Activated CD8-positive, alpha-beta memory T cell treated with anti-CD3 and anti-CD28 coated beads for 4 hours (primary cell): ENCODE measurements at places on chromosomes 4 and X.

DNA sequence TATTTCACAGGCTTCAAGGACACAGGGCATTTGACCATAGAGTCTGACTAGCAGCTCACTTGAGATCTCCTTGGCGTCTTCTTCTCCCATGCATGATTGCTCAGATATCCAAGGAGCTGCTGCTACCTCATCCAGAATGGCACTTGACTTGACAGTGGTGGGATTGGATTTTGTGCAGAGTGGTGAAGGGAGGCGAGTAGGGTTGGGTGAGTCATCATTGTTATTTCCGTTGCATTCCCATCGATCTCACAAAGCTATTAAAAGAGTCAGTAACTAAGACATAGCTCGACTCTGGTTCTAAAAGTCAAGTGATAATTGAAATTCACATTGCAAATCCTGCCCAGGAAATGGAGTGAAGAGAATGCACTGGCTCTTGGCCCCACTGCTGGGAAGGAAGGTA lies 27.7 kb downstream of the NHSL2 start:
- no peak for DNase-seq

DNA sequence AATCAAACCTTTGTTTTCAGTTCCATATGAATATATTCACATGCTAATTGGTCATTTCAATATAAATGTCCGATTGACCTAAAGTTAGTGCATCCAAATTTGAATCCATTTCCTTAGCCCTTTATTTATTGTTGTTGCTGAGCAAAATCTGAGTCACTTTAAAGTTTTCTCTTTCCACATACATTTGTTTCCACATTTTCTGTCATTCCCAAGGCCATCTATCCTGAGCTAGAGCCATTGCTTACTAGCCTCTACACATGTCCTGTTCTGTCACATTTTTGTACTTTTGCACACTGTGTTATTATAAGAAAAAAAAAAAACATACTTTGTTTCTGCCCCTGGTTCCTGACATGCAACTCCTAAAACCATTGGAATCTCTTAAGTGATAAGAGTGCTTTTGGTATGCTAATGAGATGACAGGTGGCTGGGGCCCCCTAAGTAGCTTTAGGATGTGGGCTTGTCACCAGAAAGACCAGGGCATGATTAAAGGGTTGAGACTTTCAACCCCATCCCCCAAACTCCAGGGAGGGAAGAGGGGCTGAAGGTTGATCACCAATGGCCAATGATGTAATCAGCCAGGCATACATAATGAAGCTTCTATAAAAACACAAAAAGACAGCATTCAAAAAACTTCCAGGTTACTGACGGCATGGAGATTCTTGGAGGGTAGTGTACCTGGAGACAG lies 353.3 kb upstream of the MAGEB16 start:
- DNase-seq, result no peak

GRCh38 chrX:53135581-53135980 lies 41.6 kb downstream of the KANTR start:
- no peak for DNase-seq

DNA sequence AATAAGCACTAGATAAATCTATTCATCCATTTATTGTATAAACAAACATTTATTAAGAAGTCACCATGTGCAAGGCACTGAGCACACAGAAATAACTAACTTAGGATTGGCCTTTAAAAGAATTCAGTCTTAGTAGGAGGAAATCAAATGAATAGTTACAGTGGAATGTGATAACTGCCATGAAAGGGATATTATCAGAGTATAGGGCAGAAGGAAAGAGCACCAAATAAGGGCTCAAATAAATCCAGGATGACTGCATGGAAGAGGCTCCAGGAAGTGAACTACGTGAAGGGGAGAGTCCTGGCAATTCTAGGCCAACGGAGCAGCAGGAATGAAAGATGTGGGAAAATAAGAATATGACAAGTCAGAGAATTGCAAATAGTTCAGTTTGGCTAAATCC lies 406.0 kb downstream of the INPP4B start:
- DNase-seq, result no peak

DNA sequence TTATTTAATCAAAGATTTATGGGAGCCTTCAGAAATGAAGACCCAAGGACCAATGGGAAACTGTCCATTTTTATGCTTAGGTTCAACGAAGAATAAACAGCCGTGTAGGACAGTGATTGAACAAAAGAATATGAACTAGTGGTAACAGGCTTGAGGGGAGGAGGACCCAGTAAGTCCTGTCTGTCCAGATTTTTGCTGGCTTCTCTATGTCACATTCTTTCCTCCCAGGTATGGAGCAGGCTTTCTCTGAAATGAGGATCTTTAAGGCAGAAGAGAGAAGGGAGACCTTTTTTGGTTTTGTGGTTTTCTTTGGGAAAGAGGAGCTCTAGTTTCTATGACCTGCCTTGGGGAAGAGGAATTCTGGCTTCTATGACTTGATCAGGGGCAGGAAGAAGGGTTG lies 74.1 kb downstream of the BANK1 start:
- no peak for DNase-seq

DNA sequence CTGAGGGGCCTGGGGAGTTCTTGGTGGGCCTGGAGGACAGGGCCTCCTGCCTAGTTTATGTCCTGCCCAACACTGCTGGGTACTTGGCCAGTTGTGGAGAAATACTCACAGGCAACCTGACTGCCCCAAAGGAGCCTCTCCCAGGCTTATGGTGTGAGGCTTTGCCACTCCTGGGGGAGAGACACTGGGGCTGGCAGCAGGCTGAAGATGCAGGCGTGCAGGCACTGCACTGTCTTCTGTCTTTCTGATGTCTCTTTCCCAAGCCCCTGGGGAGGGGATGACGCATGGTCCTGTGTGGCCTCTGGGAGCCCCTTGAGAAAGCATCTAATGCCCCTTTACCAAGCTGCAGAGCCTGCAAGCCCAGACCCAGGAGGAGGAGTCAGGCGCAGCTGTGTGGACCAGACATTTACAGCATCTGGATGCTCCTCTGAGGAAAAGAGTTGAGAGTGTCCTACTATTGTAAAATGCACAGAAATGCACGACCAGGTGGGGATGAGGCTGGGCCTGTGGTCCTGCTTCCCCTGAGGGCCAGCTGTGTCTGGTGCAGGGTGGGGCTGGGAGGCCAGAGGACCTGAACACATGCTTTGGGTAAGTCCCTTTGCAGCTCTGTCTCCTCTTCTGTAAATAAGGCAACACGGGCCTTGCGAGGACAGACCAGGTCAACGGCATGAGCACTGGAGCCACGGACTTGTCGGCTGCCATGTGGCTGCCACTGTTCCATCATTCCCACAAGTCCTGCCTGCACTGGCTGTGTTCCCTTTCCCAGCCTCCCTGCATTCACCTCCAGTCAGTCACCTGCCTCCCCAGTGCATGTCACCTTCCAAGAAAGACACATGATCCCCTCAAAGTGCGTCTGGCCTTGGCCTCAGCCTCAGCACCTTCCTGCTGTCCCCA lies 8.4 kb downstream of the TMEM271 start:
- DNase-seq, result no peak

DNA sequence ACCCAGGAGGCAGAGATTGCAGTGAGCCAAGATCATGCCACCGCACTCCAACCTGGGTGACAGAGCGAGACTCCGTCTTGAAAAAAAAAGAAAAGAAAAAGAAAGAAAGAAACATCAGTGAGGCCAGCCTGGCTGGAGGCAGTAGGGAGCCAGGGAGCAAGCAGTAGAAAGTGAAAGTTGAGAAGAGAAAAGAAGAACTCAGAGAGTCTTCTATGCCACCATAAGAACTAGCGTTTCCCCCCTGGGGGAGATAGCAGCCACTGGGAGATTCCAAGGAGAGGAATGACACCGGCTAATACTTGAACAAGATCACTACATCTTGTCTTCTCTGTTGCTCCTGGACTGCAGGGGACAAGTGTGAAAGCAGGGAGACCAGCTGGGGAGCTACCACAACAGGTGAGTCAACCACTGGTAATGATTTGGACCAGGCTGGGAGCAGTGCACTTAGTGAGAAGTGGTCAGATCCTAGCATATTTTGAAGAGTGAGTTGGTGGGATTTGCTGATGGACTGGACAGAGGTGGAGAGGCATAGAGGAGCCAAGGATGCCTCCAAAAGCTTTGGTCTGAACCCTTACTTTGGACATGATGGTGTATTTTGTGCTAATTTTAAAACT lies 33.4 kb downstream of the SLC2A9 start:
- no peak for DNase-seq

GRCh38 chr4:185062606-185063005 lies 44.3 kb downstream of the HELT start:
- DNase-seq, result no peak

DNA sequence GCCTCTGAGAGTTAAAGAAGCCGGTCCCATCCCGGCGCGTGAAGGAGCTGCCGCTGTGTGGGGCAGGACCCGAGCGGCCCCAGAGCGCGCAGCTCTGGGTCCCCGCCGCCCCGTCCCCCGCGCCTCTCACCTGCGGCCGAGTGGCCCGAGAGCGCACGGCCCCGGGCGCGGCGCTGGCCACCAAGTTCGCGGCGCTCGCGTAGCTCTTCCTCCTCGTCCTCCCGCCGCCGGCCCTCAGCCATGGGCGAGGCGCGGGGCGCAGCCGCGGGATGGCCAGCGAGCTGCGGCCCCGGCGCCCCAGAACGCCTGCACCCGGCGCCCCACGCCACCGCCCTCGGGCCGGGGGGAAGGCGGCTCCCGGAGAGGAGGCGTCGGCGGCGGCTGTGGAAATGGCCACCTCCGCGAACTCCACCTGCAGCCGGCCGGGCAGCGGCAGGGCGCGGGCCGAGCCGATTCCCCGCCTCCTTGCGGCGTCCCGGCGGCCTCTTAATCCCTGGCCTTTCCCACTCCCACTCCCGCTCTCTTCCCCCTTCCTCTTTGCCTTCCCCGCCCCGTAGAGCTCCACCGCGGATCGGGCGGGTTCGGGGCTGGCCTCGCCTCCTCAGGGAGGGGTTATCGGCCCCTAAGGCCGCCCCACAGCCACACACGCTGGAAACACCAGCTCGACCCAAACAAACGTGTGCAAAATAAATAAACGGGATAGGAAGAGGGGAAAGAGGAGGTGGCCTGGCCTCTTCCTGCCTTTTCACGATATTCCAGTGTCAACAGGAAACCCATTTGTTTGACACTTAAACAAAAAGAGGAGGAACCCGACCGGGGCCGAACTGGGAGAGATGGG lies at the start of gene SH3D19:
Gene SH3D19, minus strand, starts transcription at position 495 of the 838 bp plus-strand sequence. Its CDS starts 253 bp downstream, at position 242.
- DNase-seq, result no peak

DNA sequence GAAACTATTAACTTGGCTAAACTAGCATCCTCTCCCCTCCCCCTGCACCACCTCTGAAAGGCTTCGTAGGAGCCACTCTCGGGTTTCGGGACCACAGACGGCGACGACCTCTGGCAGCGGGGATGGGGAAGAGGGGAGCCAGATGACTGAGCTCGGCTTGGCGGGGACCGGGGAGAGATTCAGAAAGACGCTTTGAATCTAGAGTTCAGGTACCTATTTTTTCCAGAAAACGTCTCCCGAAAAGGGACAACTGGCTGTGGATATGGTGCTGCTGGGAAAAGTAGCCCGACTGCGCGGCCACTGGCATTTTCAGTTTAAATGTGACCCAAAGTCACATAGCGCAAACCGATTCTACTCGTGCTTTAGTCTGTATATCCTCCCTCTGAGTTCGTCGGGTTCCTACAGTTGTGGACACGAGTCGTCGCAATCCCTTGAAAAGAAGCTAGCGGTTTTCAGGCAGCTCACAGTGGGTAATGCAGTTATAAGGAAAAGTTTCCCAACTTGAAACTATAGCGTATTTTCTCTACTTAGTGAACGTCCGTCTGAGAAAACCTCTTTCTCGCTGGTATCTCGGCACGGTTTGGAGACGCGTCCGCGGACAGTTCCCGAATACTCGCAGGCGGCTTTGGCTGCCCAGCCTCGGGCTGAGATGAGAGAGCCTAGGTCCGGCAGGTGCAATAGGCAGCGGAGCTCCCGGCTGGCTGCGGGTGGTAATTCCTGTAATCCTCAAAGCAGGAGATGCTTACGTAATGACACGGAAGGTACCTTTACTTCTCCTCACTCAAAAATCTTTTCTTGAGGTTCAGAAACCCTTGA lies 1.3 kb downstream of the PARM1 start:
- no peak for DNase-seq

DNA sequence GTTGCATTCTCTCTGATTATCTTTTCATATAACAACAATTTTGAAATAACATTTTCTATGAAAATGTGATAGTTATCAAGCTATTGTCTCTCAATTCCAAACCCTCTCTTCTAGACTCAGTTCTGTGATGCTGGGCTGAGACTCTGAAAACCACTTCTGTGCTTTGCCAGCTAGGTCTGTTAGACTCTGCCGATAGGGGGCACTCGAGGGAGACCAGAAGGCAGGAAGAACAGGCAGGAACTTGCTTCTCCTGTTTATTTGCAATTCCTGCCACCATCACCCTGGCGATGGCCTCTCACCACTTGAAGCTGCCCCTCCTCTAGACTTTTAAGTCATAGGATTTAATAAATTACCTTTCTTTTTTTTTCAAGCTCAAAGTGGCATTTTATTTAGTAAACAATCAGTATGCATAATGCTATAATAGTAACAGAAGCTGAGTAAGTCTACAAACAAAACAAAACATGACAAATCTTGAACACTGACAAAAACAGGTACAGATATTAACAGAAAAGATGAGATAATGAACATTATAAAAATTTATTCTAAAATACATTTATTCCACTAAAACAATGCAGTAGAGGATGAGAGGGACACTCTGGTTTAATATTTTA lies 49.7 kb downstream of the RASL11B start:
- peak; percentile 17 for DNase-seq

DNA sequence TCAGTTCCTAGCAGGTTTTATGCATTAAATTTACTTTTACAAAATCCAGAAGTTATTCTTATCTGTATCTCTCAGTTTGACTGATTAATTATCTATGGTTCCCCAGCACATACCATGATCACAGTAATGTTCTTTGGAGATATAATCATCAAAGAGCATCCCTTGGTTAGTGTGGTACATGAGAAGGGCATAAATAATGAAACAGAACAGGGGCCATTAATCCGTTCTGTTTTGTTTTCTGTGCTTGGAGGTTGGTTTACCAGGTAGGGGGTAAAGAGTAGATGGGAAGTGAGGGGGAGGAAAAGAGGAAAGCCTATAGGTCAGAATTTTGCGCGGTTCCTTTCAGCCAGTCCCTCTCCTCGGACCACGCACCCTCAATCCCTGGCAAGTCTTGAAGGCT lies 718.7 kb upstream of the TENM3 start:
- no peak for DNase-seq
